ENCODE measurements at places on chromosomes 13 and 19. TPM values are rescaled to one million over a fixed set of nuclear protein-coding genes. Genes with fewer than 3 reads are reported as not detected.

Gene OR7C1
- not detected for total RNA-seq

Gene VSIG10L
- 46.0 TPM for total RNA-seq

Gene RFPL4AL1
- not detected for total RNA-seq

Gene CTXN1
- total RNA-seq = 0.35 TPM

Gene SPINT2
- total RNA-seq = 663 TPM

Gene S1PR4
- 2.0 TPM for total RNA-seq

Gene CAMSAP3
- 18.3 TPM for total RNA-seq

Gene ZNF681
- total RNA-seq = 2.3 TPM

Gene ZNF579
- 1.7 TPM for total RNA-seq

Gene ZNF571
- total RNA-seq = 4.6 TPM

Gene CYP4F11
- total RNA-seq = 37.9 TPM
